ENCODE measurements at places on chromosomes 7 and 10.

DNA sequence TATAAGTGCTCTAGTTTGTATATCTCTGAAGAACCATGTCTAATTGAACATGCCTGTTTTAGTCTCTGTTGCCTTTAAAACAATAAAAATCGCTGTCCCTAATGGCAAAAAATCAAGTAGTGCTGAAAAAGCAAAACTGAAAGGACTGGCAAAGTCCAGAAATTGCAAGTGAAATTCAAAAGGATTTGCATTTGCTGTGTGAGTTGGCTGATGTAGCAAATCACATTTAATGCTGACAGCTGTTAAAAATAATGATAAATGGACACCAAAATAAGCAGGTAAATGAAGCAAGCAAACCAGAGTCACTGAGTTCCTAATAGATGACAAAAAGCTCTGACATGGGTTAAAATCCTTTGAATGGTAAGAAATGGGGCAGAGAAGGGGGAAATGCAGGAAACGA is 874.1 kb downstream of the GRM8 start:
- DNase-seq, result no peak

DNA sequence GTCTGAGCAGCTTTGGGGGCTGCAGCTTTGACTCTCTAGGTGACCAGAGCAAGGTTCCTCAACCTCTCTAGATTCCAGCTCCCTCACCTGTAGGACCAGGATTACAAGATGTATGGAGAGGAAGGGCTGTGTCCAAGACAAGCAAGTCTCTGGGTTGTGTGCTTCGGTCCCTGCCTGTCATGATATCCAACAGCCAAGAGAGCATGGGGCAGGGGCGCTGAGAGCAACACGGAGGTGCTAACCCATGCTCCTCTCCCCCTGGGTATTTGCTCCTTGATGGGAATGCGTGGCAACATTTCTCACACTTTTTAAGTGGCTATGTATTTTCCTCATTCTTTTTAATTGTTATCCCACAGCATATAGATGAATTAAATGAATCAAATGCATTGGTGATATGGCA is 10.3 kb downstream of the CDHR1 start:
- DNase-seq, result no peak

DNA sequence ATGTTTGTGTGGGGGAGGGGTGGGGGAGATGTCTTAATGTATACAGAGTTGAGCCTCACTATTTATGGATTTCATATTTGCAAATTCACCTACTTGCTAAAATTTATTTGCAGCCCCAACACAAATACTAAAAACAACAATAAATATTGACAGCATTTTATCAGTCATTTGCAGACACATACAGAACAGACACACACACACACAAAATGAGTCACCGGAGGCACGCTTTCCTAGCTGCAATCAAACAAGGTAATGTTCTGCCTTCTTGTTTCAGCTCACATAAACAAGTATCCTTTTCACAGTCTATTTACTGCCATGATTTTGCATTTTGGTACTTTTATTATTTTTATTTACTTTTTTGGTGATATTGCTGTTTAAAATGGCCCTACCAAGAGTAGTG is 88.5 kb downstream of the IPMK start:
- no peak for DNase-seq

DNA sequence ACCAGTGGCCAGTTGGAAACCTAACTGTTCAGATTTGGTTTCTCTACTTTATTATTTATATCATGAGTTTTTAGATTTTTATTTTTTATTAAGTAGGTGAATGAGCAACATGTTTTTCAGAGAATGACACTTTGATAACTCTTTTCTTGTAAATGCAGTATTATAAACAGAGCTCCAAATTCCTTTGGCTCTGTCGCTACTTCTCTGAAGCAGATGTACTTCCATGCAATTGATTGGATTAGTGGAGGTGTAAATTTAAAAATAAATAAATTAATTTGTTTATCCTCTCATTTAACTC is 34.3 kb upstream of the ICA1 start:
- no peak for DNase-seq

DNA sequence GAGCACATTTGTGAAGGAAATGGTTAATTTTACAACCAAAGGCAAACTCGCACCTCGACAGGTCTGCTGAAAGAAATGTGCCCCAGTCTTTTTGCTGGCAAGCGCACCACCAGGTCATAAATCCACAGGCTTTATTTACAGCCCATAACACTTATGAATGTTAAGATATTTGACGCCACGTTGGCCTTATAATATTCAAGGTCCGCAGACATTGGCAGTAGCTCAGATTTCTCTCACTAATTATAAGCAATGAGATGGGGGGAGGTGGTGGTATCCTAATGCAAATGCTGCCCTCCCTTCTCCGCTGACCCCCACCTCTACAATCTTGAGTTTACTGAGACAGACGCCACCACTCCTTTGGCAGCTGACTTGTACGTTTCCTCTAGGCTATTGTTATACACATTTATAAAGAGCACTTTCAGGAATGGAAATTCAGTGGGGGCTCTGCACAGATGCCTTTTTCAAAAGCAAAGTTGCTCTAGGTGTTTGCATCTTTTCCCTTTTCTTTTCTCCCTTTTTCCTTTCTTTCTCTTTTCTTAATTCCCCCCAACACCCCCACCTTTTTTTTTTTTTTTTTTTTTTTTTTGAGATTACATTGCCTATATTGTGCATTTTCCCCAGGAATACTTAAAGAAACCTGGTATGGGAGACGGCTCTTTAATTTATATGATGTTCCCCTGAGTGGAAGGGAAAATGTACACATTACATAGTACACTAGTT is 6.7 kb downstream of the TCF7L2 start:
- DNase-seq, result no peak

- no peak for DNase-seq
Measured at GRCh38 chr7:121578669-121579068, 182.6 kb upstream of the FAM3C start.

DNA sequence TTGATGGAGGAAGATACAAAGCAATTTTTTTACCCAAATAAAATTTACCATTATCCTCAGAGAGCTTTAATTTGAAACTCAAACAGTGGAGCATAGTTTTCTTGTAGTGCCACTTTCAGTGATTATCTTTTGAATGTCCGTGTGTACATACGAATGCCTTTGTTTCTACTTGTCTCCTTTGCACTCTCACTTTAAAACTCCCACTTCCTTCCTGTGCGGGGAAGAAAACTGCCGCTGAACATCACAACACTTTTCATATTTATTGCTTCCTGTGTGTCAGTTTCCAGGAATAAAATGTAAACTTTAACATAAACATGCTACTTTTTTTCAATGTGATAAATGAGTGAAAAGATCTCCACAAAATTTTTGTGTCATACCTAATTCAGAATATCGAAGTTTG is 102.4 kb downstream of the SEMA3A start:
- DNase-seq, result no peak
